Keratinocyte (primary cell): ENCODE measurements at places on chromosomes 7 and 10. TPM values are rescaled to one million over a fixed set of nuclear protein-coding genes. Genes with fewer than 3 reads are reported as not detected.

Gene HEPACAM2
- polyA plus RNA-seq, result 0.06 TPM in 1 of 3 replicates, not detected in the others

Gene FAM170B
- polyA plus RNA-seq, result not detected in 3 replicates

DNA sequence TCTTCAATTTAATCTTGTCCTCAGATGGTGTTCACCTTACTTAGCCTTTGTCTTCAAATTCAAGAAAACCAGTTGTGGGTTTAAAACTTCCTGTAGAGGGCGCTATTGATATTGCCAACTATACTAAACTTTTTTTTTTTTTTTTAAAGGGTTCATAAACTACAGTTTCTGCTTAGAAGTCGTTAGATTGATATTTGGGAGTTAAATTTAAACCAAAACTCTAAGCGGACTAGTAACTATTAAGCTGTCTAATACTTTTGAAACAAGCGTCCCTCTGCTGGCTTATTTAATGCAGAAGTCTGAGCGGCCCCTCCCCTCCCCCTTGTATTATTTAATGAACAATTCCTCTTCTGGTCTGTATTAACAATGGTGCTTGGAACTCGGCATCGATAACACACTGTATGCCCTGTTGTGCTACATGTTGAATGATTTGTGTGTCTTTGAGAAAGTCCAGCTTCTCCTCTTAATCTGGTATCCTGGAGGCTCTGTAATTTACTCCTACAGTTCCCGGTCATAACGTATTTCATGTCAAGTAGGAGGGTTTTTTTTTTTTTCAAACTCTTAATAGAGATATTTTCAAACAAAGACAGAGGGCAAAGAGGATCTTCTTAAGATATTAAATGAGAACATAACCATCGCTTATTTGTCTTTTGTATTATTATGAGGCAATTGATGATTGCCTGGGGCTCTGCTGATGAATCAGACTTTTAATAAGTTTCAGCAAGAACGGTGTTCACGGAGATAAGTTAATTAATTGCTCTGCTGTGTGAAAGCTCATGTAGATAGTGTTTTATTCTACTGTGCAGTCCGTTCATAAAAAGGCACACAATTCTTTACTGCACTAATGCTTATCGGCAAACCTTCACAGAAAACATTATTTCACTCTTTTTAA is 22.6 kb upstream of the CREB5 start:
- no peak for DNase-seq

Gene PTPRZ1
- polyA plus RNA-seq, result 41.6 to 58.3 TPM (median 56.2 TPM) in 3 replicates

GRCh38 chr10:69865450-69865849 is 63.7 kb downstream of the COL13A1 start:
- no peak for DNase-seq

DNA sequence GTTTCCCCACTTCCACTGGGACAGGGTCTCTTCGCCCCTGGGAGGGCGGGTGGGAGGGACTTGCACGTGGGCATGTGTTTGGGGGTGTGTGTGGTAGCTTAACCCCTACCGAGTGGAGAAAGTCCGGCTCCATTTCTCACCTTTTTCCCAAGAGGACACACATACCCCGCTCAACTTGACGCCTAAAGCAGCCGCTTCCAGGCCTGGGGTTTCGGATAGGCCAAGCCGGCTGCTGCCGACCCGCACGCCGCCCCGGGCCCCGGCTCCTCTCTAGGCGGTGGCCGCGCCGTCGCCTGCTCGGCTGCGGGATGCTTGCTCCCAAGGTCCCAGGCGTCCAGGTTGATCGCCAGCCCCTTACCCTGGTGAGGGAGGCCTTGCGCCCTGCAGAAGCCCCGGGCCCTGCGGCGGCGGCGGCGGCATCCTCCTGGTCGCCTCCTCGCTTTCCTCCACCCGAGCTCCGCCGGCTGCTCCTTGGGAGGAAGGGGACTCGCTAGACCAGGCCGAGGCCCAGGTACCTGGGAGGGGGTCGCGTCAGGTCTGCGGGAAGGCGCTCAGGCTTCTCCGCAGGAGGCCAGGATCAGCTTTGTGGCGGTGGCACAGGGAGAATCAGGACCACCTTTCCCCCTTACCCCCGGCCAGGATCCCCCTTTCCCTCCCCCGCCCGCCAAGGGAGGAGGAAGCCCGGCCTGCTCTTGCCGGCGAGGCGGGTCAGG is 3.2 kb upstream of the GATA3 start:
- DNase-seq, result no peak

- no peak for DNase-seq
These were observed 116.2 kb downstream of the PARP12 start for GRCh38 chr7:139946533-139946932.

Gene SEMA4G
- polyA plus RNA-seq, result 0.98 to 1.9 TPM (median 1.2 TPM) in 3 replicates

- no peak for DNase-seq
These were observed 73.8 kb downstream of the OSBPL3 start for GRCh38 chr7:24905996-24906770.

DNA sequence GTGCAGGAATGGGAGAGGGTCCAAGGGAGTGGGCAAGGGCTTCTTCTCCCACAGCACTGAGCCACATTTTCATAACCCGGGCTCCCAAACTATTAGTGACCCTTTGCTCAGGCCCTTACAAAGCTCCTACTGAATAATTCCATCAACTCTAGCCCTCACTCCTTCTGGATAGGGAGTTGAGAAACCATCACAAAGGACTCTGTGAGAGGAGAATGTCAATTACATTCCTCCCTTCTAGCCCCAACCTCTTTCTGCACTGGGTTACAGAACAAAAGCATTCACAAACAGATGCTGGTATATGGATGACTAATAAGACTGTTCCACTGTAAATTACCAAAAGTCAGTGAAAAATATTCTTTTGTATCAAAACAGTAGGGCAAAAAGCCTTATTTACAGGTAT is 203.7 kb downstream of the SORCS1 start:
- no peak for DNase-seq
